ENCODE measurements at places on chromosomes 3 and 15. TPM values are rescaled to one million over a fixed set of nuclear protein-coding genes. Genes with fewer than 3 reads are reported as not detected.

PRR23C gene
- 0.15 TPM for total RNA-seq

DNA sequence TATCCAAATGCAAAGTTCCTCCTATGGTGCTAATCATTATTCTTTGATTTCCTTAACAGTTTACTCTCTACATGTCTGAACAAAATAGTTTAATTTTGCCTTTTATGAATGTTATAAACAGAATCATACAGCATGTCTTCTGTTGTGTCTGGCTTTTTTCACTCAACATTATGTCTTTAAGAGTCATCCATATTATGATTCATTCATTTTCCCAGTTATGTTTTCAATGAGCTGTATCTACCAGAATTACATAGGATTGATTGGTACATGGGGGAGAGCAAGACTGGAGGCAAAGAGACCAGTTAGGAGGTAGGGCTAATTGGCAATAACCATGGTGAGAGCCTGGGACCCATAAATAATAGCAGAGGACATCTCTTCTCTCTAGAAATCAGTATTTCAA is 16.6 kb upstream of the RAP2B start:
- ATAC-seq: no peak

- ATAC-seq: no peak
Observed at GRCh38 chr3:68963891-68964290, 31.5 kb upstream of the TAFA4 start.

DNA sequence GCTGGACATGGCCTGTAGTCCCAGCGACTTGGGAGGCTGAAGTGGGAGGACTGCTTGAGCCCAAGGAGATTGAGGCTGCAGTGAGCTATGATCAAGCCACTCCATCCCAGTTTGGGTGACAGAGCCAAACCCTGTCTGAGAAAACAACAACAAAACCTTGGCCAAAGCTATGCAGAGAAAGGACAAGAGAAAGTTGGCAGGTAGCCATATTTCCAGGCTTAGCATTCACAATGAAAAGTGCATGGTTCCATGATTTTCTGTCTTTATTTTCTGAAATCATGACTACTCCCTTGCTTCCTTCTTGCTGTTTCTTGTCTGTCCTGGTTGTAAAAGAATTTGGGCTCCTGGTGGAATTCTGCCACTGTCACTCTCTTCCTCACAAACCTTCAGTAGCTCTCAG is 284.6 kb upstream of the C2CD4B start:
- ATAC-seq: no peak

DNA sequence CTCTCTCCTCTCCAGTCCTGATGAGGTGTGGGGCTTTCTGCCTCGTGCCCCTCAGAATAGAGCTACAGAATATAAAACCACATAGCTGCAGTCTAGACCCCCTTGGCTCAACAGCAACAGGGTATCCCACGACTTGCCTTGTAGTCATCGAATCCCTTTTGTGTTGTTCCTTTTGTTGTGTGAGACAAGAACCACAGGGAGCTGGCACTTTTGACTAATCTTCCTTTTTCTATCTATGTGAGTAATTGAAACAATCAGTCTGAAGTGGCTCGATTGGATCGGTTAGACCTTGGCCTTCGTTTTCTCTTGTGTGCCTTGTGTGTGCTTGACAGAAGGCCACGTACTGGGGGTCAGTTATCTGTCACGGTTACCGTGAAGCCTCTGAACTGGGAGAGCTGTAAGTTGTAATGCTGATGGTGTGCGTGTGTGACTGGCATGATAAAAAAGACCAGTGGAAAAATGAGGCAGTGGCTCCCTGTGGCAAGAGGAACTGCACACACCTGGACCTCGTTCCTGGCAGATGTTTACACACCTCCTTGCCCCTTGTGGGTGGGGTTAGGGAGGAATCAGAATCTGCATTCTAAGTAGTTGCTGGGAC is 23.2 kb upstream of the IQCF6 start:
- no peak for ATAC-seq

GRCh38 chr3:14561051-14561960 is 21.2 kb upstream of the GRIP2 start:
- ATAC-seq: no peak

Data from gastroesophageal sphincter (tissue), 4 donors.